ENCODE measurements at places on chromosomes 7 and 10.

DNA sequence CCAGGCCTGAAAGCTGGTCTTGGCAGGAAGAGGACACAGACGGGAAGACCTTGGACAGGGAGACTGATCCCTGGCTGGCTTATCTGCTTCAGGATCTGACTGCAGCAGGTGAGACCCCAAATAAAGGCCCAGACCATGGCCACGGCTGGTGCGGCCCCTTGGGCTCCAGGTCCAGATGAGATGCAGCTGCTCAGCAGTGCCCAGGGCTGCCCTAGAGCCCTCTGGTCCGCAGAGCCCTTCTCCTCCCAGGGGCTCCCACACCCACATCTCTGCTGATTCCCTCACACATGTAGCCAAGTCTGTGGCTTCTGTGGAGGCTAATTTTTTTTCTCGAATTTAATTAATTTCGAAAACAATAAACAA is 46.3 kb downstream of the VIPR2 start:
- DNase-seq = no peak

DNA sequence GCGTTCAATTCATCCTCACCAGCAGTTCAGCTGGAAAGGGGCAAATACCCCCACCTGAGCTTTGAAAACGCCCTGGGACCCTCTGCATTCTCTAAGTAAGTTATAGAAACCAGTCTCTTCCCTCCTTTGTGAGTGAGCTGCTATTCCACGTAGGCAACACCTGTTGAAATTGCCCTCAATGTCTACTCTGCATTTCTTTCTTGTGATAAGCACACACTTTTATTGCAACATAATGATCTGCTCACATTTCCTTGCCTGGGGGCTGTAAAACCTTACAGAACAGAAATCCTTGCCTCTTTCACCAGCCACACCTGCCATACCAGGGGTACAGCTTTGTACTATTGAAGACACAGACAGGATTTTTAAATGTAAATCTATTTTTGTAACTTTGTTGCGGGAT is 155.8 kb upstream of the LANCL2 start:
- DNase-seq = no peak

GRCh38 chr10:109914966-109915365 is 8.3 kb downstream of the XPNPEP1 start:
- peak; percentile 27 for DNase-seq

GRCh38 chr7:35450456-35451214 is 196.7 kb upstream of the TBX20 start:
- no peak for DNase-seq

DNA sequence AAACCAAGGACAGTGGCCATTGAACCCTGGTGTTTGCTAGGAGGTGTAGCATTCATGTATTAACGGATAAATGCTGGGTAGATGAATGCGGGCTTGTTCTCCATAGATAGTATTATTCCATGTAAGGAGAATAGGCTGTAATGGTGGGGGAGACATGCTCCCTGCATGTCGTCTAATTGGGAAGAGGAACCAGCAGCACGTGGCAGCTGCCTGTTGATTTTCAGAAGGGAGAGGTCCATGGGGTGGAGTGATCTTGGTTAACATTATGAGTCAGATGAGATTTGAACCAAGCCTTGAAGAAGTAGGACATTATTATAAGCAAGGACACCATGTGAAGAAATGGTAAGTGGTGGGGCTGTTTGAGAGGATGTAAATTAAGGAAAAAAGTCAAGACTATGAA is 112.5 kb downstream of the WNT2 start:
- DNase-seq = no peak

DNA sequence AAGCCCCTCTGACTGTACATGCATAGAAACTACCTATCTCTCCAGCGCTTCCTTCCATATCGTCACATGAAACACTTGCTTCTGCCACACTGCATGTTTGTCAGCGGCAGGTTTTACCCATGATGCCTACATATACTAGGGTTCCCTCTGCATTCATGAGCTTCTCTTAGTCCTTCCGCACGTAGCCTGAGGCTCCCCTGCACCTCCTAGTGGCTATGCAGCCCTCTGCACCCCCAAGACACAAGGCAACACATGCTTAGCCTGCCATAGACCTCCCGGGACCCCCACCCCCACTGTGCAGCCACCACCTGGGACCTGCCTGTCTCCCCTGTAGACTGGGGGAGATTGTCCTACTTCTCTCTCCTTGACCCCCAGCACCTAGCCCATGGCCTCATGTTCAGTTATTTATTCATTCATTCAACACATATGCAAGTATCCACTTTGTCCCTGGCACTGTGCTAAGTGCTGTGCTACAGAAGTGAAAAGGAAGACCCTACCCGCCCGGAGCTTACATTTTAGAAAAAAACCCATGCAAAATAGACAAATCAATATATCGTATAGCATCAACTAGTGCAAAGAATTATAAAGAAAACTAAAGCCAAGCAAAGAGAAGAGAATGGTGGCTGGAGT is 23.5 kb downstream of the TMEM273 start:
- DNase-seq = peak; percentile 55

GRCh38 chr10:69101451-69102095 is 13.7 kb downstream of the SRGN start:
- DNase-seq = no peak

GRCh38 chr10:31318854-31319601 is at the start of gene ZEB1:
TSS of gene ZEB1 (plus strand) at chr10:31319216. CDS start at chr10:31319235, 19 bp downstream.
- peak; percentile 89 for DNase-seq

DNA sequence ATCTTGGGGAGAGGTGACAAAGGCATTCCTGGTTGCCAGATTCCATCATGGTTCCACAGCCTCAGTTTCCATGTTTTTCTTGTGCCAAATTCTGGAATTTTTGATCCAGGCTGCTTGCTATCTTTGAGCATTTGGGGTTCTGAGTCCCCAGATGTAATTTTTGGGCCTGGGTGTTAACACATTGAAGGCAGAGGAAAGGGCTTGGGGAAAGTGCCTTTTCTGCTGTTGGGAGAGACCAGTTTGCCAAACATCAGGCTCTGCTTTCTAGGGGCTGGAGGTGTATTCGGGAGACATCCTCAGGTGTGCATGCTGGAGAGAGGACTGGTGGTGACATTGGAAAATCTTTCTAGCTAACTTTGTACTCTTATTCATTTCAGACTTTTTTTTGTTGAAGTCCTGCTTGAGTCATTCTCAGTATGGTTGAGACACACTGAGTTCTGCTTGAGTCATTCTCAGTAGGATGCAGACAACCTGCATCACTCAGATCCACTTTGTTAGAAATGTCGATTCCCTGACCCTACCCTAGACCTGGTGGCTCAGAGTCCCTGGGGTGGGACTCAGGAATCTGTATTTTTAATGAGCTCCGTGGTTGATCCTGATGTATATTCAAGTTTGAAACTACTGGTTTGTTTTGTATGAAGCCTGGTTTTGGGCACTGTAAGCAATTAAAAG is 101.0 kb downstream of the LRMDA start:
- DNase-seq = no peak

DNA sequence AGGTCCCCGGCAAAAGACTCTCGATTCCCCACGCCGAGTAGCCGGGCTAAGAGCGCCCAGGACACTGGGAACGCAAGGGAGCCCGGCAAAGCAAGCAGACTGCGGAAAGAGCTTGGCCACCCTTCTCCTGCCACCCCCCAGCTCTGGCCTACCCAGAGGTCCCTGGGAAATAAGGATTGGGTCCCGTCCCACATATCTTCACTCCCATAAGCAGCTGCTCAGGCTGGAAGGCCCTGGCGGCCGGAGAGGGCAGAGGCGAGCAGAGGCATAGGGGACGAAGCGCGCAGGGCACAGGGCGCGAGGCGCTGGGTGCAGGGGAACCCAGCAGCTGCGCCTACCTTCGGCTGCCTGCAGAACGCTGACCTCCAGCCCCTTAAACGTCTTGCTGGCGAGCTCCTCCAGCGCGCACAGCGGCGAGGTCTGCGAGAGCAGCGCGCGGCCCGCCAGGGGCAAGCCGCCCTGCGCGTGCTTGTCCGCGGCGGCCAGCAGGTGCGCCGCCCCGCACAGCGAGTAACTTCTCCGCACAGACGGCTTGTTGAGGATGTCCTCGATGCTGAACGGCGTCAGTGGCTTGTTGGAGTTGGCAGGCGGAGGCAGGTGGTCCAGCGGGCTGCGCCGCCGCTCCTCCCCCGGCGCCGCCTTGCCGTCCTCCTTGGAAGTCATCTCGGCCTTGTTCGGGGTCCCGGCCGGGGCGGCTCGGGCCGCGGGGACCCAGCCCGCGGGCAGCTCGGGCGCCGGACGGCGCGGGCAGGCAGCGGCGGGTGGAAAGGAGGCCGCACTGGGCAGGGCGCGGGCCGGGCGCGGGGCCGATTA is 904 bp downstream of the LBX1 start:
- DNase-seq = no peak

DNA sequence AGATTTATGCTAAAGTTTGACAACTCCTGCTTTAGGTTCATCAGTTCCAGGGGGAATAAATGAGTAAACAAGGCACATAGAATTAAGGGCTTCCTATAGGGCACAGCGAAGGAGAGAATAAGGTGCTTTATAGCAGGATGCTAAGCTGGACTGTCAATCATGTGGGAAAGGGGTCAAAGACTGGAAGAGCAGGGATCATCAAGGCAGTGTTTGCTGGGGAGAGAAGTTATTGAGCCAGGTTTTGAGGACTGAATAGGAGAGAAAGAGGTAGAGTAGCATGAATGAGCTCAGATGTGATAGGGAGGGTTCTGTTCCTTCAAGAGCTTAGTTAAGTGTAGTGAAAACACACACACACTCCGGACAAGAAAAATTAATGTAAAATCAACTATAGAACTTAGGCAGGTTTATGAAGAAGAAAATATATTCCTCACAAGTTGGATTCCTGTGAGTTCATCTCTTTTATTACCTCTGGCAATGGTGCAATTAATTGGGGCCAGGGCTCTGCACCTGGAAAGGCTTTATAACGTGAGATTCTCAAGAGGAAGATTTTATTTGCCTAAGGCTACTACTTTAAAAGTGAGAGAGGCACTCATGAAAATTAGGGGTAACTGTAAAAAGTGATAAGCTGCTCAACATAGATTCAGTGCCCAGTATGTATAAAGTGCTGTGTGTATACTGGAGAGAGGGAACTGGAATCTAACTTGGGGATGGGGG is 222.4 kb downstream of the AUTS2 start:
- no peak for DNase-seq

DNA sequence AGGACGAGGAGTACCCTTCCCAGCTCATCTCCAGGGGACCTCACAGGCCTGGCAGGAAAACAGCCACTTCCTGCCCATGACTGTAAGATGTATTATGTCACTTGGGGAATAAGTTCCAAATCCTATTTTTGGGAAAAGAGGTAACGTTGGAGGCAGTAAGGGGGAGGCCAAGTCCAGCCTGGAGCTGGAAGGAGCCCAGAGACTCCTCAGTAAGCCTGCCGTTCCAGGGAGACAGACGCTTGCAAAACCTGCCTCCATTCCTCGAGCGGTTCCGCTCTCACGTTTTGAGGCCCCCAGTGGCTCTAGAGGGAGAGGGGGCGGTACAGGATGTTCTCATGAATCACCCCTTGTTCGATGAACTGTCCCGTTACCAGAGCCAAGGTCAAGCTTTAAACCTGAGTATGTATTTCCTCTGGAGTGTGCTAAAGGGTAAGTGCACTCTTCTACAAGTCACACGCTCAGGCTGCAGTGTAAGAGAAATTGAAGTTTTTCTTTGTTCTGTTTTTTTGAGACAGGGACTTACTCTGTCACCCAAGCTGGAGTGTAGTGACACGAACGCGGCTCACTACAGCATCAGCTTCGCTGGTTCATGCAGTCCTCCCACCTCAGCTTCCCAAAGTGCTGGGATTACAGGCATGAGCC is 45.5 kb upstream of the CYTH3 start:
- DNase-seq = no peak

- no peak for DNase-seq
These were observed 25.0 kb downstream of the VTI1A start for GRCh38 chr10:112471878-112472487.

DNA sequence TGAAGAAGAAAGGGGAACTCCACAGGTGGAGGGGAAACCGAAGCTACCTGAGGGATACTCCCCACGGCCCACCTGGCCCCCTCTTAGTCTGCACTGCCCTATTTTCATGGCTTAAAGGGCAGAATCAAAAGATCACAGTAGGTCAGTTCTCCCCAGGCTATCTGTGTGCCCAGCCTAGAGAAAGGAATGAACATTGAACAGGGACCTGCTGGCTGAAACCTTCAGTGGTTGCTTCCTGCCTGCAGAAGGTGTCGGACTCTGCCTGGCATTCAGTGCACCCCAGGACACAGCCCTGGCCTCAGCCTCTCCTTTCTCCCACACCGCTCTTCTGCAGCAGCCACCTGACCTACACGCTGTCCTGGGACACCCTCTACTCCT is 74.5 kb downstream of the PRKAG2 start:
- no peak for DNase-seq

- no peak for DNase-seq
These were observed 8.3 kb upstream of the ANKRD1 start for GRCh38 chr10:90929179-90929578.

DNA sequence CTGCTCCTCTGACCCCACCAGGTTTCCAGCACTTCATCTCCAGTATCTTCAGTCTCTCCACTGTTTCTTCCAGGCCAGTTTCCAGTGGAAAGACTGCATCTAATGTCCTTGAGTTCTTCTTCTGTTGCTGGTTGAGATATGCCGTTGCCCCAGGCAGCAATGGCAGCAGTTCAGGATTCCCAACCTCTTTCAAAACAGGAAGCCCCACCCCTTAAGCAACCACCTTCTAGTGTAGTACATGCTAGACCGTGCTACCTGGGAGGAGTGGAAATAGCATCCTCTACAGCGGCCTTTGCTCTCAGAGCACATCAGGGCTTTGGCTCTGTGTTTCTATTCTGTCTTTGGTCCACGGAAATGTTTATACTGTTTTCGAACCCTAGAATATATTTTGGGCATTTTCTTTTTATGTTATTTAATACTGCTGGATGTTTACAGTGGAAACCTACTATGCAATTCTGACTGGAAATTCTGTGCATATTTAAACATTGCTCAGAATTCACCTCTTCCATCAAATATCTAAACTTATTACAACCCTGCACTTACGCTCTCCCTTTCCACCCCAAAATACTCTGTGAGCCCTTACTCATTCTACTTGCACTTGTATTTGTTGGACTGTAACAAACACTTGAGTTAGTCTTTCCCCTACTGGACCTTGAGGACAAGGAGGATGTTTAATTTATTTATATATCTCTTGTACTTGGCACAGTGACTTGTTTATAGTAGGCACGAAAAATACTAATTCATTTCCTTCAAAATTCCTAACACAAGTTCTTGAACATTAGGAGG is 8.5 kb upstream of the BPGM start:
- no peak for DNase-seq

- no peak for DNase-seq
These were observed 9.7 kb downstream of the ACADSB start for GRCh38 chr10:123018531-123018930.

DNA sequence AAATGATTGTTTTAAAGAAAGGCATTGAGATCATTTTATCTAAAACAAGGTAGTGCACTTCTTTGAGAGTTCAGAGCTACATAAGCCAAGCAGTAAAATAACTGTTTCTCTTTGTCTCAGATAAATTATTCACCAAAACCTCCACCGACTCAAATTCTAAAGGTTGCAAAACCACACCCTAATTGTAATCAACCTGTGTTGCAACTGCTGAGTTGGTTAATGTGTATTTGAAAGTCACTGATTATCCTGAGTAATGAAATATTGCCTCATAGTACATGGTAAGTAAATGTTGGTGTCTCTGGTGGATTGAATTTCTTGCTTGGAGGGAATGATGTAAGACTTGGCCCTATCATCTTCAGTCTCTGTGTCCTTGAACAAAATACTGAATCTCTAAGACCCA is 35.9 kb upstream of the CYP2C9 start:
- peak; percentile 40 for DNase-seq

All from Calu3 (cell line).